ENCODE measurements at places on chromosomes 1 and 21.

DNA sequence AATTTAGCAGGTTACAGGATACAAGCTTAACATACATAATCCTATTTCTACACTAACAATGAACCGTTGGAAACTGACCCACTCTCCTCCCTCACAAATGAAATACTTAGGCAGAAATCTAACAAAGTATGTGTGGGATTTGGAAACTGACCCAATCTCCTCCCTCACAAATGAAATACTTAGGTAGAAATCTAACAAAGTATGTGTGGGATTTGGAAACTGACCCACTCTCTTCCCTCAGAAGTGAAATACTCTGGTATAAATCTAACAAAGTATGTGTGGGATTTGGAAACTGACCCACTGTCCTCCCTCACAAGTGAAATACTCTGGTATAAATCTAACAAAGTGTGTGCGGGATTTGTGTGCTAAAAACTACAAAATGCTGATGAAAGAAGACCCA, 60.3 kb downstream of the TRAF5 start:
- DNase-seq, result no peak

DNA sequence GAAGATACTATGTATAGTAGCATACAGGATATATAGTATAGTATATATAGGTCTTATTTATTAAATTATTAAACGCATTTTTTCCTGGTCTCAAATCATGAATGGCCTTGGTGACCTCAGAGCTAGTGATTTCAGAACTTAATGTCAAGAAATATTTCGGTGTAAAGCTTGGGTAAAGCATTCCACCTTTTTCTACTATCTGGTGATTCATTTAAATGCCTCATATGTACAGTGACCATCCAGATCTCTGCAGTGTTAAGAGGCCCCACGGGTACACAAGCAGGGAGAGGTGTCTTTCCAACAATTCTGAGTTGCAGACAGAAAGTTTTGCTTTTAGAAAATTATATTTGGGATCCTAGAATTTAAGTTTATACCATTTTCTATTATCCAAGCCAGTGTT, 626.5 kb downstream of the PTPRC start:
- DNase-seq, result no peak

DNA sequence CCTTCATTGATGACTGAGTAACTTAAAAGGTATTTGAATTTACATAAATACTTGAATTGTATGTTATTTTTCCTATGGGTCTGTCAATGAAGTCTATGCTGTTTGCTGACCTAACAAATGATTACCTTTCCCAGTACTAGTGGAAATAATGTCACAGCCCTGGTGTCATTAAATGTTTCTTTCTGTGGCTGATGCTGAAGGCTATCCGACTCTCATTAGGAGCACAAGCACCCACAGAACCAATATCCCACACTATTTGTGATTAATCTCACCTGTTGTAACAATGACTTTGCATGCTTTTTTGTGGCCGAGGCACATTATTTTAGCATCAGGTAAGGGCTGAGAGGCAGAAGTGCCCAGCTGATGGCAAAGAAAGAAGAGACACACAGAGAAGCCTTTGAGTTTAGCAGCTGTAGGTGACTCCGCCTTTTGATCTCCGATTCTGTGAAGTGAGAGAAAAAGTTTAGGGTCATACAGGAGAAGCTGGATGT, 25.8 kb upstream of the TRIM45 start:
- DNase-seq, result no peak

DNA sequence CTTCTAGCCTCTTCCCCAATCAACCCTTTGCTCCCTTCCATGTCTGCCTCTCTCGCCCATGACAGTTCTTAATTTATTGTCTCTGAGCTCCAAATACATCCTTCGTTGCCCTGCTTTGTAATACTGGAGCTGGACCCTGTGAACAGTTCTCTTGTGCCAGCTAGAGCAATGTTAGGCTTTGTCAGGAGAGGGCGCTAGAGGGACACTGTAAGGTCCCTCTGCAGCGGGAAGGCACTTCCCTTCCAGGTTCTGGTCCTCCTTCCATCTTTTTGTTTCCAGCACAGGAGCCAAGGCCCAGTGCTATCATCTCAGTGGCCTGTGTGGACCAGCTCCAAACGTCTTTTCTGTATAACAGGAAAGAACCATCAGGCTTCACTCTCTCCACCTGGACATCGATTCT, 95.9 kb downstream of the PTPRU start:
- DNase-seq, result no peak

- peak; percentile 90 for DNase-seq
Measured at GRCh38 chr1:23369335-23370013, at the start of gene ZNF436. Gene ZNF436 (minus strand): TSS chr1:23369836. CDS start chr1:23368005, 1,831 bp downstream.

DNA sequence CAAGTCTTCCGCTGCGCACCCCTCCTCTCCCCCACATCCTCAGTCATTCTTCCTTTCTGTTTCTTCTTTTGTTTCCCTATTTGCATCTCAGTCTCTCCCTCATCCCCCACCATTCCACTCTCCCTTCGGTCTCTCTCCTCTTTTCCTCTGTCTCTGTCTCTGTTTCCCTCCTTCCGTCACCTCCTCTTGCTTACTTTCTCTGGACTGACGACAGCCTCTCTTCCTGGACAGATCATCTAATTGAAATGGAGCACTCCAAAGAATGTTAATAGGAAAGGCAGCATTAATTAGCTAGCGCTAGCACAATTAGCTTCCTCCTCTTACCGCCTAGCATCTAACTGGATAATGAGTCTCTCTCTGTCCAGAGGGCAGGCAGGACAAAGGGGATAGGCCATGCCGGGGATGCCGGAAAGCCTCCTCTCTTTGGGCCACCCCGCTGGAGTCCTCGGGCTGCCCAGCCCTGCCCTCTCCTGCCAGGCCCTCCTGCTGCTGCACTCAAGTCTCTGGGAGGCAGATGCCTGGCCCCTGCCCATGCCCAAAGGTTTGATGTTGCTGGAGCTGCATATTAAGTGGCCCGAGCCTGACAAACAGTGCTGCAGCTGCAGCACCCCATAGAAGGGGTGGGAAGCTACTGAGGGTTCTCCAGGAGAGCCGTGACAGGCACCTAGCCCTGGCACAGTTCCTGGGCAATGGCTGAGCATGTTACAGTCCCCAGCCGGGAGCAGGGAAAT, 20.8 kb downstream of the DISP3 start:
- no peak for DNase-seq

DNA sequence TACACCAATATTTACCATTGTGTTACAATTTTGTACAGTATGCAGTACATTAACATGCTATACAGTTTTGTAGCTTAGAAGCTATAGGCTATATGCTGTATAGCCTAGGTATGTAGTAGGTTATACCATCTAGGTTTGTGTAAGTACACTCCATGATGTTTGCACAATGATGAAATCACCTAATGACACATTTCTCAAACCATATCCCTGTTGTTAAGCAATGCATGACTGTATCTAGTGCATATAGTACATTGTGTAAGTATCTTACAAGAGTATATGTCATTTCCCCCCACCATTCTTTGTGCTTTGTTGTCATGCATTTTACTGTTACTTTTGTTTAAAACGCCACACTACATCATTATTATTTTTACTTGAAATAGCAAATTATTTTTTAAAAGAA, 65.7 kb upstream of the RNF11 start:
- no peak for DNase-seq

DNA sequence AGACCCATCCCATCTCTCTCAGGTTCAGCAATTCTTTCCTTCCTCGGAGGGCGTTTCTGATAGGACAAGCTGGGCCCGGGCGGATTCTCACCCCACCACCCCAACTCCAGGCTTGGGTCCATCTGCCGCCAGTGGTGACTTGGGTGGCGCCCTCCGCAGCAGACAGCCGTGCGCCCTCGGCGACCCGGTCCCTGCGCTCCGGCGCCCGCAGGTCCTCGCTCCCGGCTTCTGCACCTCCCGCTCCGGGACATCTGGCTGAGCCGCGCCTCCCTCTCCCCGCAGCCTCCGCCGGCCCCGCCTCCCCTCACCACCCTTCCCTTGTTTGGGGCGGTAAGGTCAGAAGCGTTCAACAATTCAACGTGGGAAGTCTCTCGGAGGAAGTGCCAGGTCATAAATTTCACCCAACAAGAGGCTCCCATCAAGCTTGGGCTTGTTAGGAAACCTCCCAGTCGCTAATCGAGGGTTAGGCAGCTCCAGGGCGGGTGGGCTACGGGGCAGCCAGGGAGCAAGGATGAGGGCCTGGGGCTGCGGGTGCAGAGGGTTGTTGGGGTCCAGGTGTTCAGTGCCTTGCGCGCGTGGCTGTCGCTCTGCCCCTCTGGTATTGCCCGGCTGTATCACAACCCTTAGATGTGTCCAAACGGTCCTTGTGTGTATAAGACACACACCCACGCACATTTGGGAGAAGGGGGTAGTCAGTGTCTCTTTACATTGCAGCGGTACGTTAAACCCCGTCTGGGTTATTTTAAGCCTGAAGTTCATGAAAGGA, 39.8 kb downstream of the OLIG1 start:
- peak; percentile 12 for DNase-seq

DNA sequence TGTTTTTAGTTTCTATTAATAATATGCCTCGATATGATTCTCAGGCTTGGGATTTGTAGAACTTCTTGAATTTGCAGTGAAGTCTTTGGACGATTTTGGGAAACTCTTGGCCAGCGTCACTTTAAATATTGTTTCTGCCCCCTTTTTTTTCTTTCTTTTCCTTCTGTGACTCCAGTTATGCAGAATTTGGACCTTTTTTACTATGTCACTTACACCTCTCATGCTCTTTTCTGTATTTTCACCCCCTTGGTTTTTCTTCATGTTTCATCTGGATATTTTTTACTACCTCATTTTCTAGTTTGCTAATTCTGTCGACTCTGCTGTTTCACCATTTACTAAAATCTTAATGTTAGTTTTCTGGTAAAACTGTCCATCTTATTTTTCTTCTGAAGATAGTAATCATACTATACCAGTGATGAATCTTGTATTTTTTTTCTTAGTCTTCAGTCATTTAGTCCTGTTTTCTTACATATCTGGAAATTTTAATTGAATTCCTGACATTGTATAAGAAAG, 173.6 kb downstream of the DHRS3 start:
- no peak for DNase-seq

DNA sequence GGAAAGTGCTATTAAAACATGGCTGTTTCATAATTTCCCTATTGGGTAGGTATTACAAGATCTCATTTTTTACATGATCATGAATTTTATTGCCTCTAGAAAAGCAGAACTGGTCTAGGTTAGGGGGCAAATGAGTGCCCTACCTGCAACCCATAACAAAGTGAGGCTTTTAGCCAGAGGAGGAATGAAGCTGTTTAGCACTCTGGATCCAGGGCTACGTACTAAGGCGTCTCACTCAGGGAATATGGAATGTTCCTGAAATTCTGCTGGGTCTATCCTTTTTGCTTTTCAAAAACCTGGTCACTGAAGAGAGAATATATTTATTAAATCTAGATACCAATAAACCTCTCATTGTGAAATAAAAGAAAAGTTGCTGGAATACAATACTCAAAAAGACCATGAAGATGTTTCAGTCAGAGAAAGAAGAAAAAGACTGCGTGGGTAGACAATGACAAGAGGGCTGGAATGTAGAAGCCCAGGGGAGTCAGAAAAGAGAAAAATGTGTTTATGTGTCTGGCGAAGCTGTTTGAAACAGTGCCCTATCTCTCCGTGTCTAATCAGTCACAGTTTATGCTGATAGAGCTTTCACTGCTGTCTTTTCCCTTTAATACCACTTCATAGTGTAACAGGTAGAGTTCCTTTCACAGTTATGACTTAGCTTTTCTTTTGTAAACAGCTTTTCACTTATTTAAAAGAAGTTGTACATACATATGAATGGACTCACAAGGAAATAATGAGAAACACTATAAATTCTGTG, 25.0 kb upstream of the SYDE2 start:
- no peak for DNase-seq

- DNase-seq, result no peak
Measured at GRCh38 chr1:110242731-110243130, 32.6 kb downstream of the KCNC4 start.

DNA sequence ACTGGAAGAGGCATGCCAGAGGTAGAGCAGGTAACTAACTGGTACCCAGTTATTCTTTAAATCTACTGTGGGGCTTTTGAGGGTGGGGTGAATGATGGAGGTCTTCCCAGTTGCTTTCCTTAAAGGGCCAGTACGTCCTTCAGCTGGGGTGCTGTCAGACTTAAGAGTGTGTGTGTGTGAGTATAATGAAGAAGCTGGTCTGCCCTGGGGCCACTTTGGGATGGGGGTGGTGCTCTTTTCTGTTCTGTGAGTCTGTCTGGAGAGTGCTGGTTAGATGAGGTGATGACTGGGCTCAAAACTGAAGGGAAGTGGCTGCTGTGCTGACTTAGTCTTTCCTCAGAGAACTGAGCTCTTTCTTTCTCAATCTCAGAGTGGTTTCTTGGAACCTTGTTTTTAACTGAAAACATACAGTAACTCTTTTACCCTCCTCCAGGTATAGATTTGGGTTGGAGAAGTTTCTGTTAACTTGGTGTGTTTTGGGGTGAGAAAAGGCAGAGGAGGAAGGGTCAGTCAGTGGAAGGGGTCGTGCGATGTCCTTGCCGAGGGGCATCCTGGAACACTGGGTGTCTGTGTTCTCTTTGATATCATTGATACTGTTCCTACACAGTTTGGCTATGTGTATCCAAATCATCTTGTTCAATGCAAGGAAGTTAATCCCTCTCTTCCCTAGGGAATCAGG, 746 bp downstream of the MACF1 start:
- DNase-seq, result peak; percentile 72

DNA sequence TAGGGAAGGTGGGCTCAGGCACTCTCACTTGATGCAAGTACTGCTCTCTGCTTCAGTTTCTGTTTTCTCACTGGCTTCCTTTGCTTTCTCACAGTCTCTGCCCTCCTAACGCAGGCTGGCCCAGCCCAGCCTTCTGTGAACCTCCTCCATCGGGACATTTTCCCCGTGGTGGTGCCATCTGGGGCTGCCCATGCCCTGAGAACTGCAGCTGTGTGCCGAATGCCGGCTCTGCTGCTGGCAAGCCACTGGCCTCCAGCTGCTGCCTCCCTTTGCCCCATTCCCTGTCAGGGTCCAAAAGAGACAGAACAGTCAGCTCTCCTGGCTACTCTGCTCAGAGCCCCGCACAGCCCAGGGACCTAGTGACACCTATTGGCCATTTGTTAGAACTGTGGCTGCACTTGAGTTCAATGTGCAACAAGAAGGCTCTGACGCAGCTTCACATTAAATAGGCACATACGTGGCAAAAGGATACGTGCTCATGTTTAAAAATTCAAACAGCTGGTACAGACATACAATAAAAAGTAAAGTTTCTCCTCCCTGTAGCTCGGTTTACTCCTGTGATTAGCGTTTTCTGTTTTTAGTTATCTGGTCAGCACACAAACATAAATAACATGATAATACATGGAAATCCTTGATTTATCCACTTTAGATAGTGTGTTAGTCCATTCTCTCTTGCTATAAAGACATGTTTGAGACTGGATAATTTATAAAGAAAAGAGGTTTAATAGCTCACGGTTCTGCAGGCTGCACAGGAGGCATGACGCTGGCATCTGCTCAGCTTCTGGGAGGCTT, 46.6 kb downstream of the FCRL5 start:
- DNase-seq, result peak; percentile 67

GRCh38 chr1:48746906-48747305, 29.8 kb downstream of the BEND5 start:
- DNase-seq, result no peak

GRCh38 chr1:162214202-162214601, 144.7 kb downstream of the NOS1AP start:
- no peak for DNase-seq

DNA sequence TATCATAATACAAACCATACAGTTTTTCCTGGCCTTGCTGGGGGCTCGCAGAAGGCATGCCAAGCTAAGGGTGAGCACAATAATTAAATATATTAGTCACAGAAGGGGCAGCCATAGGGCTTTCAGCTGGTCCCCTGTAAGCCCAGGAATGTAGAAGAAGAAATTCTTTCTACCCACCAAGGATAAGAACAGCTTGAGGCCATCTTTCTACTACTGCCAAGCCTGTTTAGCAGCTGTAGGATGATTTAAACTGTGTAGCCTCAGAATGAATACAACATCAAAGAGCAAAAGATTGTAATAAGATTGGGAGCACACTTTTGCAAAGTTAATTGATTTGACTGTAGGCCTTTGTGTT, 171.5 kb downstream of the LRRC7 start:
- DNase-seq, result no peak

Measured in Kasumi-1 (cell line).